ENCODE measurements at places on chromosomes 6 and 20.
A peak's percentile ranks its signal among the peaks of the same experiment; 100 is the strongest.

- no peak for DNase-seq
These were observed 570 bp downstream of the TULP4 start for GRCh38 chr6:158312672-158313397.

- no peak for DNase-seq
These were observed 381.2 kb downstream of the CD83 start for GRCh38 chr6:14498748-14499147.

GRCh38 chr6:134198093-134198492 lies 119.8 kb downstream of the SGK1 start:
- DNase-seq, result no peak

GRCh38 chr6:127343809-127344659 lies 625 bp upstream of the ECHDC1 start:
- DNase-seq, result peak; percentile 41

DNA sequence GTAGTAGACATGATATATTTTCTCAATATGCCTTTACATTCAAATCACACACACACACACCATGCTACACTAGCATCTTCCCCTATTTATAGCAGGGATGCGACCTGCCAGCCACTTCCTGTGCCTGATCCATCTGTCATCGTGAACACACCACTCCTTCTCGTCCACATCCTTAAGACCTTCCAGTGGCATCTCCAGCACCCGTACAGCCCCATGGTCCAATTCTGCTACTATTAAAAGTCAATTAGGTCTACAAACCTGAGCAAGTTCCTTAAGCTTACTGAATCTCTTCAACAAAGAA lies 54.5 kb downstream of the KIF16B start:
- no peak for DNase-seq

- no peak for DNase-seq
These were observed 31.7 kb downstream of the KCNS1 start for GRCh38 chr20:45069261-45069660.

DNA sequence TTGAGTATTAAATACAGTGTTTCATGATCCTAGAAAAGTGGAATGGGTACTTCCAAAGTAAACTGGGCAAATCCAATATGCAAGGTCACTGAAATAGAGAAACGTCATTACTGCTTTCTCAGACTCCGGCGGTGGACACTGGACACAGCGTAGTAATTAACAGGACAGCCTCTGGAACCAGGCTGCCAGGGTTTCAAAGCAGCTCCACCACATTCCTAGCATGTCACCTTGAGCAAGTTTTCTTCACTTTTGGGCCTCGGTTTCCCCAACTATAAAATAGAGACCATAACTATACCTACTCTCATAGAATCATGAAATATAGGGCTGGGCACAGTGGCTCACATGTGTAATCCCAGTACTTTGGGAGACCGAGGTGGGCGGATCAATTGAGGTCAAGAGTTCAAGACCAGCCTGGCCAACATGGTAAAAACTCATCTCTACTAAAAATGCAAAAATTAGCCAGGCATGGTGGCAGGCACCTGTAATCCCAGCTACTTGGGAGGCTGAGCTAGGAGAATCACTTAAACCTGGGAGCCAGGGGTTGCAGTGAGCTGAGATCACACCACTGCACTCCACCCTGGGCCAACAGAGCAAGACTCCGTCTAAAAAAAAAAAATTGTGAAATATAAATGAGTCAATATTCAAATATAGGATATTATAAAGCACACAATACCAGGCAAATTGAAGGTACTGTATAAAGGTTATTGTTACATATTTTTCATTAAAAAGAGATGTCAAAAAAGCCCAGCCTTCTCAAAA lies 24.9 kb downstream of the ARHGAP18 start:
- DNase-seq, result no peak

- DNase-seq, result no peak
These were observed 571 bp upstream of the FOXC1 start for GRCh38 chr6:1609041-1609647.

DNA sequence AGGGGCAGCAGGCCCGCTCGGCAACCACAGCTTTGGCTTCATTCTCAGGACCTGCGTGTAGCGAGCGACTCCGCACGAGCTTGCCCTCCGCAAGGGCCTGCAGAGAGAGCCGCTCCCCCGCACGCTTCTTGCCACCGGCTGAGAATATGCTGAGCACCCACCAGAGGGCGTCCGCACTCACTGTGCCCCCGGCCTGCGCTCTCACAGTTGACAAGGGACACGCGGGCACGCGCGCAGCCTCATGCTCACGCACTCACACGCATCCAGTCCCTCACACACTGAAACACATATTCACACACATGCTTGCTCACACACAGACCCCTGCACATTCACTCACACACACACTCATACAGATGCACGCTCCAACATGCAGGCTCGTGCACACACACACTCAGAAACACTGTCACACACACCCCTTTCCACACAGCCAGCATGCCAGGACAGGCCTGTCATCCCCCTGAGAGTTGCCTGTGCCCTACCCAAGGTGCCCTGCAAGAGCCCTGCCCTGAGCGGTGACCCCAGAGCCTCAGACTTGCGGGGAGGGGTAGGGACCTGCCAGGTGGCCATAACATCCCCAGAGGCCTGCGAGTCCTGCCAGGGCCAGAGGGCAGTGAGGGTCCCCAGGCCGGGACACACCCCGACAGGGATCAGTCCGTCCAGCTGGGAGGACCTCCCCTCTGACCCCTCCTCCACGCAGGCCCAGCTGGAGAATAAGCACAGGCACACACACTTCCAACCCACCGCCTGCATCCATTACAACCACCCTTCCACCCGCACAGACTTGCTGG lies 174.1 kb downstream of the BMP7 start:
- DNase-seq, result no peak

DNA sequence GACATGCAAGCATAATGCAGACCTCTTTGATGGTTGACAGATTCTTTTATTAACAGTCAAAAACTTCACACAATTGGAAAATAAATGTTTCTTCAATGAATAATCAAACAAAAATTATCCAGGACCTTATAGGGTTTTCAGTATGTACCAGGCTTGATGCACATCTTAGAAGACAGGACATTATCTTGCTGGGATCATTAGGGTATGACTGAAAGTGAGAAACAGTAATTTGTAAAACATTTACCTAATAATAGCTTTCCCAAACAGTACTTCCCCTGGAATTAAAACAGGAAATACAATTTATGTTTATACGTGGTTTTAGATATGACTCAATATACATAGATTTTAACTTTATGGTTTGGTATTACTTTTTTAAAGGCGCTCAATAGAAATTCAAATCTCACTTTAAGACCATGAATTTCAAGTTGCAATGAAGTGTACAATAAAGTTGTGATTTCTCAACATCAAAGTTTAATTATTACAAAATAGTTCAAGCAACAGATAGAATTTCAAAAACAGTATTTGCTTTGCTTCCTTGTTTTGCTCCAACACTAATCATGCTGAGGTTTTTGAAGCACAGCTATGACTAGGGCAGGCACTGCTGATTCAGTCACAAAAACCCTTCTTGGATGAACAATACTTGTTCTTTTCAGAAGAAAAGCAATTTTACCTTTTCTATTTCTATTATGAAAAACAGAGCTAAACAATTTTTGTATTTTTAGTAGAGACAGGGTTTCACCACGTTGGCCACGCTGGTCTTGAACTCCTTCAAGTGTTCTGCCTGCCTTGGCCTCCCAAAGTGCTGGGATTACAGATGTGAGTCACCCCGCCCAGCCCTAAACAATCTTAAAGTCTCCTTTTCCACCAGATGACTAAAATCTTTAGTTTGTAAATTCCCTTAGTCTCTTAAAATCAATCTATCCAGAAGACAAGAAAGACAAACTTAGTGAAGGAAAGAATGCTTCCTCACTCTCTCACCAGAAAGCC lies 13.7 kb downstream of the SOD2 start:
- DNase-seq, result peak; percentile 55

GRCh38 chr20:51542033-51542570 lies 417 bp downstream of the NFATC2 start:
- no peak for DNase-seq

GRCh38 chr20:35316086-35316485 lies 23.9 kb upstream of the FAM83C start:
- no peak for DNase-seq

DNA sequence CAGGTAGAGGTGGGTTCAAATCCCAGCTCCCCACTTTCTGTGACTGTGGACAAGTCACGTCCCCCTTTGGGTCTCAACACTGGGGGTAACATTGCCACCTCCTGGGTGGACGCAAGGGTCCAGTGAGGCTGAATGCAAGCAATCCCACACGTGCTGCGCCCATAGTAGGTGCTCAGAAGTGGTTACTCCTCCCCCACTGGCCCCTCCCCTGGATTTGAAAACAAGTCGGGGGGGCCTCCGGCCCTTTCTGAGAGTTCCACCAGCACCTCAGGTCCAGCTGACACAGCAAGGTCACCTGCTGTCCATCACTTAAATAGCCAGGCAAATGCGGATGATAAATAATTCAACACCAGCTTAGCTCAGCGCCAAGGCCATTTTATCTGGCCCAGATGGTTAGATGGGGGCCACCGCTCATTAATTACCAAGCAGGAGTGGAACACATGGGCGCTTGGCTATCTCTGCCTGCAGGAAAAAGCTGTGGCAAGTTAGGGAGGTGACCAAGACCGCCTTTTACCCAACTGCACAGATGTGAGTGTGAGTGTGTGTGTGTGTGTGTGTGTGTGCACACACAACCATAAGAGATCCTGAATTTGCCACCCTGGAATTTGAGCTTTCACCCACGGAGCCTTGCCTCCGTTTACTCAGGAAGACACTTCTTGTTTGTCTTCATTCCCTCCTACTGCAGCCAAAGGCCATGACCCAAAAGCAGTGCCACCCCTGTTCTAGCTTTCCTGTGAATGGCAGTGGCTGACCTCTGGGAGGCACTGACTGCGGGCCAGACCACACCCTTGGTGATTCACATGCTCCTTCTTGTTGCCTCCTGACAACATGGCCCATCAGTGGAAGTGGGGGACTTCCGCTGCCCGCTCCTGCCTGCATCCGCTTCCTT lies 34.7 kb upstream of the KCNB1 start:
- no peak for DNase-seq

DNA sequence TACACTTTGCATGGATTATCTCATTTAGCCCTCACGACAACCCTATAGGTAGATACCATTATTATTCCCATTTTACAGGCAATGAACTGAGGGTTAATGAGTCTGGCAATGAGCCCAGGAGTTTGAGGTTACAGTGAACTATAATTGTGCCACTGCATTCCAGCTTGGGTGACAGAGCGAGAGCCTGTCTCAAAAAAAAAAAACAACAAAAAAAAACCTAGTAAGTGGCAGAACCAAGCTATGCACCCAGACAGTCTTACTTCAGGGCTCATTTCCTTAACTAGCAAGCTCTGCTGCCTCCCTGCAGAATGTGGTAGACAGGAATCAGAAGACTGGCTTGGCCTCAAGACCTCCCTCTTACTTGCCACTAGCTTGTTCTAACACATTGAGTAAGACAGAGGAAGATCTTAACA lies 71.9 kb upstream of the RREB1 start:
- no peak for DNase-seq

- no peak for DNase-seq
These were observed 3.3 kb downstream of the HSPA12B start for GRCh38 chr20:3735768-3736167.

DNA sequence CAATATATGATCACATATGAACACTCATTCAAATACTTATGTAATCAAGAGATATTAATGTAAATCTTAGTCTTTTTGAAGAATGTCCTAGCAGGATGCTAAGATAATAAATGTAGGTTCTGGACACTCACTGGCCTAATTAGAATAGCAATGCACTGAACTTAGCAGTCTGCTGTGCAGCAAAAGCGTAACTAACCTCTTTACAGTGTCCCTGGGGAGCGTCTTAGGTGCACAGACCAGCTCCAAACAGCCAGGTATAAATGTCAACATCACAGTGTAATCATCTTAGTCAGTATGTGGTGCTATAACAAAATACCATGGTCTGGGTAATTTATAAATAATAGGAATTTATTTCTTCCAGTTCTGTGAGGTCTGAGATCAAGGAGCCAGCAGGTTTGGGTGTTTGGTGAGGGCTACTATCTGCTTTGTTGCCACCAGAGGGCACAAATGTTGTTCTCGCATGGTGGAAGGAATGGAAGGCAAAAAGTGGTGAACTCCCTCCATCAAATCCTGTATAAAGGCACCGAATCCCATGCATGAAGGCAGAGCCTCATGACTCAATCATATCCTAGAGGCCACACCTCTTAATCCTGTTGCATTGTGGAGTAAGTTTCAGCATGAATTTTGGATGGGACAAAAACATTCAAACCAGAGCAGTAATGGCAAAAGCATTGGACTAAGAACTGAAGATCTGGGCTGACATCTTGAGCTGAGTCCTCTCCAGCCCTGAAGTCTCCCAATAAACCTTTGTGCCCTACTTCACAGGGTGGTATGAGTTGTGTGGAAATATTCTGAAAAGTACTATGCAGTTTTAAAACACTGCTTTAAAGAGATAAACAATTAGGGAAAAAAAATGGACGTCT lies 41.8 kb upstream of the FOXO3 start:
- DNase-seq, result no peak

- no peak for DNase-seq
These were observed 367.2 kb downstream of the ARHGAP18 start for GRCh38 chr6:129342796-129343195.

DNA sequence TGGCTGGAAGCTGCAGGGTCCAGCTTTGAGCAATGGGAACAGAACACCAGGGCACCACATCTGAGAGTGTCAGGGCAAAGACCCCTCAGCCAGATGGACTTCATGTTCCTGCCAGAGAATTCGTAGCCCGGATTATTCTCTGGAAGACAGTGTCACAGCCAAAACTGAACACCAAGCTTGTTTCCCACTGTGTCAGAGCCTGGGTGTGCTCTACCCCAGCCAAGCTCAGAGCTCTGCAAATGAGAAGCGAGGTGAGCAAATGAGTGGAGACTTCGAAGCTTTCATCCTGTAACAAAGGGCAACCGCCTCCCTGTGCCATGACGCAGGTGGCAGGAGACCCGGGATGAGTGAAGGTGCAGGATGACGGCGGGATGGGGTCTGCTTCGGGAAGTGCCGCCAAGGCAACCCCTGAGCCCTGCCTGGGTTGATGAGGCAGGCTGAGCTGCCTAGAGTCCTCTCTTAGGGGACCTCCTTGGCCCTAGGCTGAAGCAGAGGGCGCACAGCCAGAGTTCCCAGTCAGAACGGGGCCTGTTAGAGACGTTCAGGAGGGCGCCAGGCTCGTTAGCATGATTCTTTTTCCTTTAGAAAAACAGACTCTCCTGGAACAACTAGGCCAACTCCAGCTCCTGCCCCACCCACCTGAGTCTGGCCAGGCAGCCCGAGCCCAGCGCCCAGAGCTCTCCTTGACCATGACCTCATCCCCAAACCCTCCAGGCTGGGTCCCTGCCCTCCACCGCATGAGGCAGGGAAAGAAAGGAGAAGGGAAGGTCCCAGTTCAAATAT lies 187.7 kb downstream of the SOD2 start:
- DNase-seq, result no peak

DNA sequence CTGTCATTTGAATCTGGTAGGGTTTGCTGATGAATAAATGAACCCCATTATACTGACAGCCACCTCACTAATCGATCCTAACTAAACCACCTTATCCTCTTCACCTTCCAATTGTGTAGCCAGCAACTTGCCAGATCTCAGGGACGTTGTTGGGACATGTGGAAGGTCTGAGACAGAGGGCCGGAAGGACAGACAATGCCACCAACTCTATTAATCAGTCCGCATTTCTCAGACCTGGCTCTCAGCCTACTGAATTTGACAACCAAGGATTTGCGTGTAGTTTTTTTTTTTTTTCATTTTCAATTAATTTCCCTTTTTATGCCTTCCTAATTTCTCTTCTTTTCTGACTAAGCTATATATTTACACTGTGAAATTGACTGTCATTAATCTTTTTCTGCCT lies 122.5 kb downstream of the CARMIL1 start:
- DNase-seq, result no peak

All from AG04450 (cell line).